CD8-positive, alpha-beta memory T cell (primary cell): ENCODE measurements at places on chromosomes 7 and 10.

DNA sequence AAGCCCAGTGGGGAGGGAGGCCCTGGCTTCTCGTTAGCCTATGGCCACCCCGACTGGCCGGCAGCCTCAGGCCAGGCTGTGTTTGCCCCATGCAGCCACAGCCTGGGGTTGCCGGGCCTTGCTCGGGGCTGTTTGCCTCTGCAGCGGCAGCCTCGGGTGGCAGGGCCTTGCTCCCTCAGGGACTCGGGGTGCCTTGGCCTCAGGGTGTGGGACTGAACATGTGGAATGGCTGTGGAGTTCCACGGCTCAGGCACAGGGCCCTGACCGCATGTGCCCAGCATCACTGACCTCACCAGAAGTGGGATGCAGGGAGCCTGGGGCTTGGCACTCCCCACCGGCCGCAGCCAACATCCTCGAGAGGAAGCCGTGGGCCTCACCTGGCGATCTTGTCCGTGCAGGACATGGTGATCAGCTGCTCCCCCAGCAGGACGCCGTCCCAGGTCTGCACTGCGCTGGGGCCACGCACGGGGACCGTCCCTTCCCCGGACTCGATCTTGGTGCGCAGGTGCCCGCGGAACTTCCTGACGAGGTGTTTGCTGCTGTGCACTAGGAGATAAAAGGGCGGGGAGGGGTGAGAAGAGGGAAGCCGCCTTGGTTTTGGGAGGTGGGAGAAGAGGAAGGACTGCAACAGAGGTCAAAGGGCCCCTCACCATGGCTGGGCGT, 160.5 kb downstream of the WDR37 start:
- no peak for DNase-seq

GRCh38 chr7:158782761-158783401, 46.4 kb downstream of the ESYT2 start:
- no peak for DNase-seq

DNA sequence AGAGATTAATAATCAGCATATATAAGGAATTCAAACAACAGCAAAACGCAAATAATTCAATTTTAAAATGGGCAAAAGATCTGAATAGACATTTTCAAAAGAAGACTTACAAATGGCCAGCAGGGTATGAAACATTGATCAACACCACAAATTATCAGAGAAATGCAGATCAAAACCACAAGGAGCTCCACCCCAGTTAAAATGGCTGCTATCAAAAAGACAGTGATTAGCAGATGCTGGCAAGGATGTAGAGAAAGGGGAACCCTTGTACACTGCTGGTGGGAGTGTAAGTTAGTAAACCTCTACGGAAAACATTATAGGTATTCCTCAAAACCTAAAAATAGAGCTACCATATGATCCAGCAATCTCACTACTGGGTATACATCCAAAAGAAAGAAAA, 128.0 kb upstream of the CACUL1 start:
- no peak for DNase-seq

DNA sequence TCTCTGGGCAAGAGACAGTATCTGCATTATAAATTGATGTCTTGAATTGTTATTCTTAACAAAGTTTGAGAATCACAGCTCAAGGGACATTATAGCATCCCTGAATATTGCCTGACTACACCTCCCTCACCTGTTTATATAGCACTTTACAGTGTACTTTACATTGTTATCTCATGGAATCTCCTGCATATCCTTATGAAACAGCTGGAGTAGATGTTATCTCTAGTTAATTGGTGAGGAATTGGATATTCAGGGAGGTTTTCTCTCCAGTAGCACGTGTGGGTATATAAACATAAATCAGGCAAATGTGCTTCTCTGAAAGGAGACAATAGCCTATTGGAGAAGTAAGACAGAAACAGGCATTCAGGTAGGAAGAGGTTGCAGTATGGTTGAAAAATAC, 117.2 kb downstream of the SRI start:
- DNase-seq = no peak
